ENCODE measurements at places on chromosomes 1 and 21. TPM values are rescaled to one million over a fixed set of nuclear protein-coding genes. Genes with fewer than 3 reads are reported as not detected.

The SHISAL2A gene
- 5.0 TPM for total RNA-seq

The OXCT2 gene
- total RNA-seq, result 1.8 TPM

The KRTAP11-1 gene
- total RNA-seq, result not detected

The SPATA46 gene
- not detected for total RNA-seq

The HTR1D gene
- not detected for total RNA-seq

The CTSK gene
- 2.1 TPM for total RNA-seq

The PTPN22 gene
- total RNA-seq, result 64.1 TPM

The ALX3 gene
- total RNA-seq, result not detected

The SPATA21 gene
- total RNA-seq, result not detected

The C1orf56 gene
- 1.0 TPM for total RNA-seq

The CFHR4 gene
- not detected for total RNA-seq

The NENF gene
- total RNA-seq, result 36.1 TPM

The ELAVL4 gene
- not detected for total RNA-seq

The KCNQ4 gene
- total RNA-seq, result 1.5 TPM

The CAMK1G gene
- total RNA-seq, result 0.54 TPM

The UCK2 gene
- 110 TPM for total RNA-seq

The SLC9C2 gene
- not detected for total RNA-seq

The WDR64 gene
- not detected for total RNA-seq

The SAMD11 gene
- total RNA-seq, result not detected

The HSD3B2 gene
- total RNA-seq, result not detected

The TSPAN2 gene
- total RNA-seq, result 0.21 TPM

The THEMIS2 gene
- total RNA-seq, result 27.7 TPM

The FAM151A gene
- not detected for total RNA-seq

The PLA2G2F gene
- not detected for total RNA-seq

The VWA5B1 gene
- not detected for total RNA-seq

The MPL gene
- total RNA-seq, result not detected

The OR2T33 gene
- total RNA-seq, result not detected

The GJA4 gene
- total RNA-seq, result not detected

The ZNF697 gene
- total RNA-seq, result 4.8 TPM

The MYOG gene
- not detected for total RNA-seq

The OR2L8 gene
- total RNA-seq, result not detected

The TSNAX gene
- total RNA-seq, result 41.4 TPM

The KCNK1 gene
- total RNA-seq, result 2.3 TPM

The WNT9A gene
- not detected for total RNA-seq

The ARMH1 gene
- total RNA-seq, result 133 TPM

The SLC37A1 gene
- 23.0 TPM for total RNA-seq

The CACNA1S gene
- not detected for total RNA-seq

The C8B gene
- not detected for total RNA-seq

The PRAMEF26 gene
- not detected for total RNA-seq

The TSACC gene
- total RNA-seq, result 0.82 TPM

The RGL1 gene
- total RNA-seq, result 1.7 TPM

The PSEN2 gene
- total RNA-seq, result 10.7 TPM

The PDZK1 gene
- total RNA-seq, result 0.16 TPM

The S100A14 gene
- total RNA-seq, result not detected

The TMEM240 gene
- 0.52 TPM for total RNA-seq

The PCBP3 gene
- 7.5 TPM for total RNA-seq

All from activated CD4-positive, alpha-beta T cell treated with anti-CD3 and anti-CD28 coated beads, Interleukin-2, amount 10 ng/mL, durations not matched to agents 24 days and 14 days (primary cell).